Mesothelial cell of epicardium (in vitro differentiated cells): ENCODE measurements at places on chromosomes 16 and 17. TPM values are rescaled to one million over a fixed set of nuclear protein-coding genes. Genes with fewer than 3 reads are reported as not detected.

Gene CDH11
- total RNA-seq: 333 to 376 TPM (median 359 TPM) in 3 replicates

Gene DDX28
- total RNA-seq: 11.8 to 12.5 TPM (median 11.9 TPM) in 3 replicates

Gene PRSS36
- 0.96 to 1.7 TPM (median 1.4 TPM) in 3 replicates for total RNA-seq

Gene TEPSIN
- 44.6 to 49.2 TPM (median 45.0 TPM) in 3 replicates for total RNA-seq

Gene NOMO2
- 73.8 to 80.3 TPM (median 74.4 TPM) in 3 replicates for total RNA-seq

Gene NOTUM
- 5.9 to 8.2 TPM (median 6.5 TPM) in 3 replicates for total RNA-seq

Gene SNAI3
- 0.29 to 0.69 TPM (median 0.43 TPM) in 3 replicates for total RNA-seq

Gene FOXF1
- total RNA-seq: 1.9 to 2.6 TPM (median 1.9 TPM) in 3 replicates

Gene CBX8
- total RNA-seq: 15.5 to 18.6 TPM (median 16.3 TPM) in 3 replicates

Gene SDR42E2
- 0.09 TPM in 2 of 3 replicates, not detected in the other for total RNA-seq

Gene CA4
- not detected in 3 replicates for total RNA-seq

Gene TBC1D3G
- not detected in 3 replicates for total RNA-seq

Gene EVPLL
- not detected in 3 replicates for total RNA-seq

Gene CMTM4
- 60.1 to 63.4 TPM (median 60.8 TPM) in 3 replicates for total RNA-seq

Gene ZPBP2
- total RNA-seq: not detected in 3 replicates

Gene ZSCAN10
- 0.09 to 0.42 TPM in 2 of 3 replicates, not detected in the other for total RNA-seq

Gene CHST6
- 1.9 to 2.4 TPM (median 2.1 TPM) in 3 replicates for total RNA-seq

Gene KCNH4
- 0.11 to 0.25 TPM (median 0.18 TPM) in 3 replicates for total RNA-seq

Gene OR4D2
- not detected in 3 replicates for total RNA-seq

Gene CCL4
- not detected in 3 replicates for total RNA-seq

Gene DHX58
- total RNA-seq: 10.5 to 11.6 TPM (median 11.3 TPM) in 3 replicates

Gene AHSP
- total RNA-seq: not detected in 3 replicates

Gene PRSS22
- total RNA-seq: 22.8 to 25.1 TPM (median 24.9 TPM) in 3 replicates

Gene GRIN2A
- 2.8 to 4.9 TPM (median 4.6 TPM) in 3 replicates for total RNA-seq

Gene ABCC12
- not detected in 3 replicates for total RNA-seq

Gene KCNJ18
- not detected in 3 replicates for total RNA-seq

Gene GCGR
- total RNA-seq: 0.18 to 0.74 TPM (median 0.66 TPM) in 3 replicates

Gene KRT14
- 0.45 TPM in 1 of 3 replicates, not detected in the others for total RNA-seq

Gene TMIGD1
- total RNA-seq: not detected in 3 replicates

Gene CDRT15
- not detected in 3 replicates for total RNA-seq

Gene CFAP97D1
- 0.07 TPM in 1 of 3 replicates, not detected in the others for total RNA-seq

Gene PRR35
- total RNA-seq: 0.25 TPM in 1 of 3 replicates, not detected in the others

Gene EPN3
- total RNA-seq: 14.2 to 15.1 TPM (median 14.7 TPM) in 3 replicates

Gene PPL
- 36.0 to 37.1 TPM (median 36.8 TPM) in 3 replicates for total RNA-seq

Gene TNS4
- 0.07 TPM in 1 of 3 replicates, not detected in the others for total RNA-seq

Gene KRTAP9-2
- not detected in 3 replicates for total RNA-seq

Gene FBXW10
- total RNA-seq: 0.16 to 0.42 TPM (median 0.18 TPM) in 3 replicates

Gene IKZF3
- total RNA-seq: 0.58 to 0.75 TPM (median 0.67 TPM) in 3 replicates

Gene KIF2B
- total RNA-seq: not detected in 3 replicates

Gene RUNDC3A
- 0.34 to 0.60 TPM (median 0.53 TPM) in 3 replicates for total RNA-seq

Gene MT1E
- total RNA-seq: 0.99 TPM in 1 of 3 replicates, not detected in the others

Gene ITGAD
- total RNA-seq: not detected in 3 replicates

Gene AANAT
- 0.22 to 0.40 TPM in 2 of 3 replicates, not detected in the other for total RNA-seq

Gene ZDHHC7
- total RNA-seq: 45.4 to 47.9 TPM (median 45.7 TPM) in 3 replicates

Gene TNFRSF17
- not detected in 3 replicates for total RNA-seq

Gene HES7
- 0.45 to 0.75 TPM (median 0.66 TPM) in 3 replicates for total RNA-seq

Gene APRT
- 95.9 to 99.2 TPM (median 96.2 TPM) in 3 replicates for total RNA-seq

Gene DRC3
- 2.9 to 3.2 TPM (median 3.2 TPM) in 3 replicates for total RNA-seq

Gene CIBAR2
- total RNA-seq: not detected in 3 replicates

Gene FAM117A
- 15.7 to 16.5 TPM (median 16.1 TPM) in 3 replicates for total RNA-seq

Gene STH
- not detected in 3 replicates for total RNA-seq
